NCI-H446 (cell line): ENCODE measurements at places on chromosomes 12 and 14.

DNA sequence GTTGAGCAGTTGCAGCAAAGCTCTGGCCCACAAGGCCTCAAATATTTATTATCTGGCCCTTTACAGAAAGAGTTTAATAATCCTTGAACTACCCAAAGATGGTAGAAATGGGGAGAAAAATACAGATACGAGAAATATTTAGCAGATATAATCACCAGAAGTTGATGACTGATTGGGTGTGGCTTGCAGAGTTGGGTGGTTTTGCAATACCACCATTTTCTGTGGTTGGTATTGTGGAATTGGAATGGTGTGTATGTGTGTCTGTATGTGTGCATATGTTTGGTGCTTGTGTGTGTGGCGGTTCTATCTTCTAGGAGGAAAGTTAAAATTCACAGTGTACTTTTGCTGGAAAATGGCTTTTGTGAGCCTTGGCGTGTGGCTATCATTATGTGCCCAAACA lies 85.4 kb upstream of the MANSC4 start:
- no peak for DNase-seq

DNA sequence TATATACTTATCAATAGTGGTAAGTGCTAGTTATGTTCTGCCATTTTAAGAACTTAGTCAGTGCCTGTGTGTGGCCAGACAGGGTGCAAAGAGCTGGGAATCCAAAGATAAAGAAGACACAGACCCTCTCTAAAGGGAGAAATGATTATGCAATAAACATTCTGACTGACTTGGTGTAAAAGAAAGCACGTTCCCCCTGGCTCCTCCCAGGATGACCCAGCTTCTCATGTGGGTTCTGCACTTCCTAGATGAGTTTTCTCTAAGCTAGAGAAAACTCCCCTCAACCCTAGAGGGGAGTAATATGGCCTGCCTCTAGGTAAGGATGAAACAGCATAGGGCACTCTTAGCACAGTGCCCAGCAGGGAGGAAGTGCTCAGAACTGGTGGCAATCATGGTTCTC lies 231.2 kb downstream of the VRK1 start:
- DNase-seq, result no peak

GRCh38 chr12:97541366-97541765 lies 78.8 kb downstream of the RMST start:
- DNase-seq, result no peak

GRCh38 chr12:113285679-113286610 lies 49.0 kb downstream of the SLC8B1 start:
- no peak for DNase-seq

GRCh38 chr14:74594029-74594428 lies 18.0 kb downstream of the LTBP2 start:
- DNase-seq, result no peak

GRCh38 chr12:80472911-80473500 lies 29.0 kb downstream of the PTPRQ start:
- DNase-seq, result no peak

GRCh38 chr12:24152270-24152669 lies 202.8 kb upstream of the SOX5 start:
- no peak for DNase-seq

DNA sequence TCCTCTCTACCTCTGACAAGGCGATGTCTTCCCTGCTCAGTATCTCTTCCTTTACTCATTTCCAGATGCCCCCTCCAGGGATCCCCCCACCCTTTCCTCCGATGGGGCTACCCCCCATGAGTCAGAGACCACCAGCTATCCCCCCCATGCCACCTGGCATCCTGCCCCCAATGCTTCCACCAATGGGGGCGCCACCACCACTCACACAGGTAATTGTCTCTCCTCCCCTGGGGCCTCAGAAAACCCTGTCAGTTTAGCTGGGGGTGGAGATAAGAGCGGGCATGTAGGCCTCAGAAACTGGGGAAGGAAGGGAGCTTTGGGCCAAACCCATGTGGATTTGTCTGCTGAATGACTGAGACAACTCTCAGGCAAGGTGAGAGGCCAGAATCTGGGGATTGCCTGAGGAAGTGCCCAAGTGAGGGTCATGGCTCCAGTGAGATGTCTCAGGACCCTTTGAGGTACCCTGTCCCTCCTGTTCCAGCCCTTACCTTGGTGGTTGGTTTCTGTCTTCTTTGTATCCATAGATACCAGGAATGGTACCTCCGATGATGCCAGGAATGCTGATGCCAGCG lies 8.1 kb downstream of the PRPF40B start:
- no peak for DNase-seq
